ENCODE measurements at places on chromosomes 3 and 15.

DNA sequence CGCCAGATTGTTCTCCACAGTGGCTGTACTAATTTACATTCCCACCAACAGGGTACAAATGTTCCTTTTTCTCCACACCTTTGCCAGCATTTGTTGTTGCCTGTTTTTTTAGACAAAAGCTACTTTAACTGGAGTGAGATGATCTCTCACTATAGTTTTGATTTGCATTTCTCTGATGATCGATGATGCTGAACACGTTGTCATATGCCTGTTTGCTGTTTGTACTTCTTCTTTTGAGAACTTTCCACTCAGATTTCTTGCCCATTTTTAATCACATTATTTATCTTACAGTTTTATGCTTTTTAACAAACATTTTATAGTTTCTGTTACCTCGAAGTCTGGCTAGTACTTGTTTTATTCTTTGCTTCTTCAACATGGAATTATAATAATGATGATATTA is 643.7 kb upstream of the ALCAM start:
- no peak for DNase-seq

DNA sequence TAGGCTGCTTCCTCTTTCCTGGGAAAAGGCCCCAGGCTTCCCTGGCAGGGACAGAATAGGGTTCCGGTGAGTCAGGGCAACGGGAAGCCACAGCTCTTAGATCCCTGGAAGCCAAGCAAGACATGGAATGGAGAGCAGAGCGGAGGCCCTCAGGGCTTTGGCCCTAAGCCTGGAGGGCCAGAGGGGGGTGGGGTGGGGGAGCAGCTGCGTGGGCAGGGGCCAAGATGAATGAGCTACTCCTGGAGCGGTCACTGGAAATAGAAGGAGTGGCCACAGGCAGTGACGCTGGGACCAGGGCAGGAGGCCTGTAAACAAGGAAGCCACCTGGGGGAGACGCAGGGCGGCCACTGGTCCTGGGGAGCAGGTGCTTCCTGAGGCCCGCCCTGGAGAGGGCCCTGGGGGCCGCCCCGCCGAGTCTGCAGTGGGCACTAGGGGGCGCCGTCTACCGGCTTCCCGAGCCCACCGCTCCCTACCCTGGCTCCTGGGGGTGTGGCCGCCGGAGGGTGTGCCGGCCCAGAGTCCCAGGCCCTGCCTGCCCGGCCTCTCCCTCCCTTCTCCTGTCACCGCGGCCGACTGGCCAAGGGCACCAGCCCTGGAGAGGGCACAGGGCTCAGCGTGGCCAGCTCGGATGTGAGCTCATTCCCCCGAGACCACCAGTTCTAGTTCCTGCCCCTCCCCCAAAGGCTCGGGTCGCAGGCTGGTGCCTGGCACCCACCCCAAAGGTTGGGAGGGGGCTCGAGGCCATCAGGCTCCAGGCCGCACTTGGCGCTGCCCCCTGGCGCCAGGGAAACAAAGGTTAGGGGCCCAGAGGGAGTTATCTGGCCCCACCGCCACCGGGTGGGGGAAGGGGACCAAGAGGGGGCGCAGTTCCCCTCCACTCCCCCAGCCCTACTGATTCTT is 12.1 kb downstream of the VPS18 start:
- peak; percentile 96 for DNase-seq

DNA sequence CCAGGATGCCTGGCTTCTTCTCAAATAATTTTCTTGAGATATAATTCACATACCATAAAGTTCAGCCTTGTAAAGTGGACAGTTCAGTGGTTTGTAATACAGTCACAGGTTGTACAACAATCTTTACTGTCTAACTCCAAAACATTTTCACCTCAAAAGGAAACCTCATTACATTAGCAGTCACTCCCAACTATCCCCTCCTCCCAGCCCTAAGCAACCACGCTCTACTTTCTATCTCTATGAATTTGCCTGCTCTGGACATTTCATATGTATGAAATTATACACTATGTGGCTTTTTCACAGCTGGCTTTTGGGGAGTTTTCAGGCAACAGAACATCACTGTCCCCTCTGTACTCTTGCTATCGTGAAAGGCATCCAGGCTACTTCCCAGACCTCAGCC is 17.5 kb downstream of the TGM5 start:
- DNase-seq = no peak

DNA sequence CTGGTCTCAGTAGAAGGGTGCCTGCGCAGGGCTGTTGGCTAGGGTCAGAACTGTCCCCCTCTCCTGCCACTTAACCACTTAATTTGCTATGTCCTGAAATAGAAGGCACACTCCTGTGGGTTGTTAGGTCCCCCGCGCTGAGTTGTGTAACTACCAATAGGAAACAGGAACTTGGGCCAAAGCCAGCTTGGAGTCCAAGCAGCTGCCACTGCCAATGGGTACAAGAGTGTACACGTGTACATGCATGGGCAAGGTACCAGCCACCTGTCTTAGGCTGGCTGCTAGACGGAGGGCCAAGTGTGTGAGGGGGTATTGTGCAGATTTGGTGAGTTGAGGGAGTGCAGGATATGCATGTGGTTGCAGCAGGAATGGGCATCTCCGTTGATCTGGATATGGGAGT is 29.7 kb upstream of the POLG start:
- peak; percentile 19 for DNase-seq

- no peak for DNase-seq
These were observed 42.6 kb downstream of the MGLL start for GRCh38 chr3:127779747-127780146.

DNA sequence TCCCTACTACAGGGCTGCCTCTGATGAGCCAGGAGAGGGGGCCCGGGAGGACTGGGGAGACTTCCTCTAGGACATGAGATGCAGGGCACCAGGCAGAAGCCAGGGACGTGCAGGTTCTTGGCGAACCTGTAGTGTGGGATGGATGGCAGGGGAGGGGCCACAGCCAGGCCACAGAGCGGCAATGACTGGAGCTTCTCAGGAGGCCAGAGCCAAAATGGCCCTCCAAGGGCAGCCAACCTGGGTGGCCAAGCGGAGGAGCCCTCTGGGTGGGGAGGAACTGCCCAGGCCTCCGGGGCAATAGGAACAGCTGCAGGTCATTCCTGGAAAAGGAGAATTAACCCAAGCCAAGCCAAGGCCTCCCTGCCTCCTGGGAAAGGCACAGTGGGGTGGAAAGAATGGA is 224.5 kb downstream of the XXYLT1 start:
- DNase-seq = no peak

- DNase-seq = peak; percentile 57
These were observed 33.3 kb upstream of the VPS33B start for GRCh38 chr15:91055548-91056331.

DNA sequence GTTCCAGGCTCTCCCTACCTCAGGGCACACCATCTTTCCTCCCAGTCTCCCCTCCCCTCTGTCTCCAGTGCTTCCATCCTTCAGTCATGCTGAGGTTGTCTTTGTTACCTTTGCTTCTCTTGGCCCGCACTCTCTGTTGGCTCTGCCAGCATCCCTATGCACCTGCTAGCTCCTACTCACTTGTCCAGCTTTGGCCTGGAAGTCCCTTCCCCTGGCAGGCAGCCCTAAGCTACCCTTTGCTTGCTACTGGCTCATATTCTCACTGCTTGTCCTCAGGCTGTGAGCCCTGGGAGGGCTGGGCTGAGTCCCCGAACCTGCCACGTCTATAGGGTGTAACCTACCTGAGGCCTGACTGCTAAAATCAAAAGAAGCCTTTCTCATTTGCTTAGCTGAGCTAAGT is 122.7 kb downstream of the PGPEP1L start:
- DNase-seq = no peak

GRCh38 chr3:135528413-135529015 is 437.0 kb upstream of the PPP2R3A start:
- no peak for DNase-seq

DNA sequence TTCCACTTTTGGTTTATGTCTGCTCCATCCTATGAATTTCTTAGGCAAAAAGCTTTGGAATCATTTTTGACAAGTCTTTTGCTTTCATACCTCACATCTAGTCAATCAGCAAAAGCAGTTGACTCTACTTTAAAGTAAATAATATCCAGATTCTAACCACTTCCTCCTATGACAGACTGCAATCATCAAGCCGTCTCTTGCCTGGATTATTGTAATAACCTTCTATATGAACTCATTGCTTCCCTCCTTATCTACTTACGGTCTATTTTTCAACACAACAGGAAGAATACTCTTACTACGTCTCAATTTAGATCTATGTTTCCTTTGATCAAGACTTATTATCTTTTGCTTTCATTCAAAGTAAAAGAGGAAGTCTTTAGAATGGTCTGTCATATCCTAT is 20.7 kb downstream of the CLDN1 start:
- DNase-seq = no peak

DNA sequence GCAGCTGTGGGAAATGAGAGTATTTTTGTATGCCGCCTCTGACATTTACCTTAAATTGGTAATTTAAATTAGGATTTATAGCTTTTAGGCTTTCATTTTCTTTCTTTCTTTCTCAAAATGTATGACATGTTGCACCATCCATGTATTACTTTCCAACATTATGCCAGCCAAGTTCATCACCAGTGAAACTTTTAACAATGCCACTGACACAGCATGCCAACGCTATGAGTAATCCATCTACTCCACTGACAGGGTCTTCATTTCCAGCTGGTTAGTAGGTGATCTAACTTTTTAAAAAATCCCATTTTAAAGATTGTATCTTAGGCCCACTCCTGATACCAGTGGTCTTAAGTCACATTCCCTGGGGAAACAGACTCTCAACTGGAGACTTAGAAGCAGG is 21.8 kb upstream of the CLDN16 start:
- no peak for DNase-seq

DNA sequence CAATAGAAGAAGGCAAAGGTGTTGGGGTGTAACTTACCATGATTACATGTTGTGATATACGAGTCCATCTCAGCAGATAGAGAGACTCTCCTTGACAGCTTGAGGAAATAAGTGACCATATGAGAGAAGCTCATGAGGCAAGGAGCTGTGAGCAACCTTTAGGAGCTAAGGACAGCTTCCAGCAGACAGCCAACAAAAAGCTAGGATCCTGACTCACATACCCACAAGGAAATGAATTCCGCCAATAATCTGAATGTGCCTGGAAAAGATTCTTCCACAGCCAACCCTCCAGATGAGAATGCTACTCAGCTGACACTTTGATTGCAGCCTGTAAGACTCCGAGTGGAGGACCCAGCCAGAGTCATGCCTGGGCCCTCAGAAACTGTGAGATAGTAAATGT is 339.6 kb upstream of the TPRG1 start:
- no peak for DNase-seq

GRCh38 chr3:14258906-14259904 is 80.6 kb downstream of the LSM3 start:
- DNase-seq = no peak

GRCh38 chr15:90126596-90127435 is 24.5 kb upstream of the IDH2 start:
- no peak for DNase-seq

DNA sequence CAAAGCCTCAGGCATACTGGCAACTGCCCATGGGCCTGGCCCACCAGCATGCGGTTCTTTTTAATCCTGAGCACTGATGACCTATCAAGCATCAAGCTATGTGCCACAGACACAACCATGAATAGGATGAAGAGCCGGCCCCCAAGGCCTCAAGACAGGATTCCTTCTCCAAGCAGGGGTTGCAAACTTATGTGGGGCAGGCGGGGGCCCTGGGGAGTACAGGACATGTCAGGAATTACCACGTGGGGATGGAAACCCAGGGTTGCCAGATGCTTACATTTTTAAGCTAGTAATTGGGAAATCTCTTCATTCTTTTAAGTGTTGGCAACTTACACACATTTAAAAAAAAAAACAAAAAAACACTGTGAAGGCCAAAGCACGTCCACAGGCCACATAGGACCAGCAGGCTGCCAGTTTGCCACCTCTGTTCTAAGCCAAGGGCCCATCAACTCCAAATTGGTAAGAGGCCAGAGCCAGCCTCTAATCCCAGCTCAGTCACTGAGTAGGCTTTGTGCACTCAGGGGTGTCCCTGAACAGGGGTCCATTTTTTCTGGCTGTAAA is 32.8 kb downstream of the BDH1 start:
- DNase-seq = no peak

GRCh38 chr3:132522353-132522752 is 74.7 kb upstream of the ACKR4 start:
- DNase-seq = no peak

GRCh38 chr15:73986776-73987056 is 5.4 kb downstream of the STOML1 start:
- no peak for DNase-seq

DNA sequence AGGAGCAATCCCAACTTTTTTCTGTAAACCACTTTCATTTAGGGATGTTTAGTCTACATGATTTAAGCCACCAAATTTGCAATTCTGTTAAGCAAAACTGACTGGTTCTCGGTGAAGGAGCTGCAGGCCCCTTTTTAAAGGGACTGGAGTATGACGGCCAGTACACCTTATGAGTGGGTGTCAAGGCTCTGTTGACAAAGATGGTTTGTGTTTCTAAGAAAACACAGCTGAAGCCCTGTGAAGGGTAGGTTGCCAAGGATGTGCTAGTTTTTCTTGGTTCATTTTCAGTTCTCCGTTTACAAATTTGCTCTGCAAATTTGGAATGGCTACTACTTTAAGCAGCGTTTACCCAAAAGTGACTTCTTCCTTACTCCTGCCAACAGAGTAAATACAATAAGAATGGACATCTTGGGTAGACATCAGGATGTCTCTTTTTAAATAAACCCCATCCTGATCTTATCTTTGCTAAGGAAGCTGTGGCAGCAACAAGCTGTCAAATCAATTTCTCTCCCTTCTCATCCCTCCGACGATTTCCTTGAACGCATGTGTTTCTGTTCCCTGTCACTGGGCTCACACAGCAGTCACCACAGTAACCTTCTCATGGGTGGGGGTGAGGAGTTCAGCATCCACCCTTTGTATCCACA is 58.2 kb upstream of the CMTM8 start:
- DNase-seq = no peak

GRCh38 chr3:45139372-45140140 is 6.6 kb downstream of the CDCP1 start:
- no peak for DNase-seq
